ENCODE measurements at places on chromosomes 1 and 21.

DNA sequence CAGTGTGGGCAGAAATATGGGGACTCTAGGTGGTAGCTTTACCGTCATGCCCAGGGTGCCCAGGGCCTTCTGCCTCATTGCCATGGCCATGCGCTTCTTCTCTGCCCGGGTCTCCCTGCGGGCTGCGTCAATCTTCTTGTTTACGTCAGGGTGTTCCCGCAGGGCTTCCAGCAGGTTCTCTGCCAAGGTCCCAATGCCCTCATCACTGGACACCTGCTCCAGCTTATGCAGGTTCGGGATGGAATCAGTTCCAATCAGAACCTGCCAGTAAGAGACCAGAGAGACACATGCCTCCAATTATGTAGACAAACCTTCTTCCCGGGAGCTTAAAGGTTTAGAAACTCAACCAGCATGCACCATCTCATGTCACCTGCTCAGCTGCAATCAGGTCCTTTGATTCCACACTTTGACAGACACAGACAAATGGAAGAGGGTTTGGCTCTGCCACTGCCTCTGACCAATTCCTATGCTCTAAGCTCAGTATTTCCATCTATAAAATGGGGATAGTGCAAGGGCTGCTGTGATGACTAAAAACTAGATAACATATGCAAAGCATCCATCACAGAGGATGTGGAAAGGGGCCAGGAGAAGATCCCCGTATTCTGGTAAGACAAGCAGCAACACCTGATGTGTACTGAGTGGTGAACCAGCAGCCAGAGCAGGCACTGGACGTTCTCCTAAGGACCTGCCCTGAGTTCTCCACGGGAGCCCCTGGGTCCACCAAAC lies 121.2 kb downstream of the UBR4 start:
- H3K27ac ChIP-seq = no peak overlapping the region
- H3K4me3 ChIP-seq = no peak overlapping the region
- no peaks in the 10 kb centered on the region for H3K27me3 ChIP-seq

GRCh38 chr1:180837020-180837419 lies 75.7 kb upstream of the KIAA1614 start:
- no peaks in the 10 kb centered on the region for H3K4me1 ChIP-seq
- H3K27ac ChIP-seq = no peak overlapping the region
- H3K36me3 ChIP-seq = peaks cover 4% of the 10 kb centered on the region
- H3K4me3 ChIP-seq = no peak overlapping the region
- no peaks in the 10 kb centered on the region for H3K27me3 ChIP-seq
- no peak for DNase-seq

DNA sequence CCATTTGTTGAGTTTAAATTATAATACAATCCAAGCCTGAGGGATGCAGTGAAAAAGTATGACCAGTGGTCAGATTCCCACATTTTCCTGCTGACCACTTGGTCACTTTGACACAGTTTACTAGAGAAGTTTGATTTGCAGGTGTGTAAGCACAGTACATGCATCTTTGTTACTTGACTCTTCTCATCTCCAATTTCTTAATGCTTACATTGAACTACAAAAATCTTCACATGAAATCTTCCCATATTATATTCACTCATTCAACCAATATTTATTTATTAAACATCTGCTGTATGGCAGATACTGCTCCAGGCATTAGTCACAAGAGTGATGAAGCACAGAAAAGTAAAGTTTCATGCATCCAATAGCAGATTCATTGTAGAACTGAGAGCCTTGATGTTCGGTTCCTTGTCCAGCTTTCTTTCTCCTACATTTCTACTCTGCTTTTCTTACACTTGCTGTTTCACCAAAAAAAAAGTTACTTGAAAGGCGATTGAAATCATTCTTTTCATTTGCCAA lies 211.7 kb downstream of the NFIA start:
- peaks cover 2% of the 10 kb centered on the region for H3K4me1 ChIP-seq
- no peak for DNase-seq
- no peak overlapping the region for H3K27ac ChIP-seq
- no peaks in the 10 kb centered on the region for H3K36me3 ChIP-seq
- no peaks in the 10 kb centered on the region for H3K27me3 ChIP-seq

GRCh38 chr21:28235169-28235895 lies 757.3 kb downstream of the LTN1 start:
- H3K4me1 ChIP-seq = no peaks in the 10 kb centered on the region
- H3K27me3 ChIP-seq = no peaks in the 10 kb centered on the region
- H3K27ac ChIP-seq = no peak overlapping the region
- H3K36me3 ChIP-seq = no peaks in the 10 kb centered on the region
